Activated CD8-positive, alpha-beta memory T cell treated with anti-CD3 and anti-CD28 coated beads for 4 hours (primary cell): ENCODE measurements at places on chromosomes 5 and 9.

DNA sequence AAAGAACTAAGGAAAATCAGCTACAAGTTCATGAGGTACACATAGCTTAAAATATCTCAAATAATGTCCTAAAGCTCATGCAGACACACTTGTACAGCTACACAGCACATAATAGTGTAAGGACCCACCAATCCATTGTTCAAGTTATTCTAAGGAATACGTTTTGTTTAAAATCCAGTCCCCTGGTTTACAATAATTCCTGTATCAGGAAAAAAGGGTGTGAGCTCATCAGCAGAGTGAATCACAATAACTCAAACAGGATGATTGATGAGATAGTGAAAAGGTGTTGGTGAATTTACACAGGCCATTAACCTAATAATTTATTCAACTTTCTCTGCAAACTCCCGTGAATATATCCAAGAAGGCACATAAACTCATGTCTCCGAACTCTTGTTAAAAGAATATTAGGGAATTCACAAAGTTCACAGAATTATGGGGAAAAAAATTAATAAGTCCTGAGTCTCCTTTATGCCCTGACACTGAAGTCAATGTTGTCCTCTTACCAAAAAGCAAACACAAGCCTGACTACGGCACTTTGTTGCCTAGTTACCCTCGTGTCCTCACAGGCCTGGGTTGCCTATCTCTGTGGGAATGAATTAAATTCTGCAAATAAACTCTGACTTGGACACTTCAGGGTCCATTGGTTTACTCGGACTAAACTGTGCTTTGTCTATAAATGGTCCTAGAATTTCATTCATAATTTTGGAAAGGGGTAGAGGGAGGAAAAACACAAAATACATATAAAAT, 142.8 kb upstream of the PDE4D start:
- no peak for DNase-seq

GRCh38 chr5:15521381-15522186, 21.6 kb downstream of the FBXL7 start:
- DNase-seq = no peak

- no peak for DNase-seq
Observed at GRCh38 chr5:175003531-175003930, 279.1 kb downstream of the MSX2 start.

GRCh38 chr9:23567516-23568165, 258.4 kb downstream of the ELAVL2 start:
- no peak for DNase-seq

DNA sequence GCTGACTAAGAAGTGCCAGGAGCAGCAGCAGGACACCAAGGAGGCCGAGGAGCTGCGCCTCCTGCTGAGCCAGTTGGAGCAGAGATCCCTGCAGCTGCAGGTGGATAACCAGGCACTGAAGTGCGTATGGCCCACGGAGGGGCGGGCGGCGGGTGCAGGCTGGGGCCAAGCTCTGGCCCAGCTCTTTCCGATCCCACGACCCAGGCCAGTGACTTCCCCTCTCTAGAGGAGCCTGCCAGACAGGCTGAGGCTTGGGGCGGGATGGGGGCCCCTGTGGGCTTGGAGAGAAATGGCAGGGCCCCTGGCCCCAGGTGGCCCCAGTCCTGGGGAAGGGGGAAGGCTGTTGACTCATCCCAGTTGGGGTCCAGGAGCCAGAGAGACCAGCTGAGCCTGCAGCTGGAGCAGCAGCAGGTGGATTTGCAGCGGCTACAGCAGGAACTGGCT, 3.6 kb downstream of the PTRH1 start:
- DNase-seq = no peak

- DNase-seq = no peak
Observed at GRCh38 chr5:170619869-170620268, 116.0 kb downstream of the KCNIP1 start.

GRCh38 chr9:91084896-91085516, 276.7 kb downstream of the AUH start:
- DNase-seq = no peak

GRCh38 chr9:111876179-111876578, 20.4 kb upstream of the UGCG start:
- no peak for DNase-seq

DNA sequence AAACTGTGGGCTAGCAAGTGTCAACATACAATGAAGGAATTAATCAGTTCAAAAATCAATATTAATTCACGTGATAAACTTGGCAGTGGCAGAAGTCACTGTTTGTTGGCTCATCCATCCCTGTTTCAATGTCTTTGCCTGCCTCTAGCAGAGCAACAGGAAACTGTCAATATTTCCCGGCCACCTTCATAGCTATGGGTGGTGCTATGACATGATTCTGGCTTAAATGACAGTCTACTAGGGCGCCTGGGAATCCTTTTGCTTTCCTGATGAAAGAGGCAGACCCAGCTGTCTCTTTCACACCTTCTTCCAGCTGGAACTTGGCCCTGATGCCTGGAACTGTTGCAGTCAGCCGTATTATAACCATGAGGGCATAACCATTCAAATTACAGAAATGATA, 72.1 kb upstream of the DNAH5 start:
- no peak for DNase-seq

DNA sequence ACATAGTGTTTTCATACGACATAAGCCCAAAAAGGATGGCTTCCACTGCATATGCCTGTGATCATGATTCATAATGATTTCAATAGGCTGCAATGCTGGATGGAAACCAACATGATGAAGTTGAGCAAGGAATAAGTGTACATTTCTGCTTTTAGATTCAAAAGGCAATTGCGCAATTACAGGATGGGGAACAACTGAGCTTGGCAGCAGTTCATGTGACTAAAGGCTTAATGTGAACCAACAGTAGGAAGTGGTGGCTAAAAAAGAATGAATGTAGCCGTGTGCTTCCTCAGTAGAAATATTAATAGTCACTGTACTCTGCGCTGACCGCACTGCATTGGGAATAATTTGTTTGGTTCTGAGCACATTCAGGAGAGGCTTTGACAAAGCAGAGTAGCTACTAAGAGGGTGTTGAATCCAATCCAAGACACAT, 51.2 kb downstream of the SLC1A3 start:
- DNase-seq = no peak

- no peak for DNase-seq
Observed at GRCh38 chr9:4661611-4662010, 483 bp upstream of the PLPP6 start.

DNA sequence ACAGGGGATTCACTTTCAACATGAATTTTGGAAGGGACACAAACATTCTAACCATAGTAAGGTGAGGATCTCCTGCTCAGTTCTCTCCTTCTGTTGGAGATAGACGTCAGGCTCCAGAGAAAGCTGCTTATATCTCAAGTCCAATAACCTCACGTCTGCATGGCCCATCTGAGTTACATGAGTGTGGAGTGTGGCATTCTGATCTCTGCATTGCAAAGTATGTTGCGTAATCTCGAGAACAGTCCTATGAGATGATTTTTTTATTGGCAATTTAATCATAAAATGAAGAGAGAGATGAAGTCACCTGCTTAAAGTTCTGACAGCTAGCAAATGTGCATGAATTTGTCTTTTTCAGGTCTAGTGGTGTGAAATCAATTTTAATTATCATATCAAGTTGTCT, 118.8 kb downstream of the SLC12A2 start:
- DNase-seq = no peak

DNA sequence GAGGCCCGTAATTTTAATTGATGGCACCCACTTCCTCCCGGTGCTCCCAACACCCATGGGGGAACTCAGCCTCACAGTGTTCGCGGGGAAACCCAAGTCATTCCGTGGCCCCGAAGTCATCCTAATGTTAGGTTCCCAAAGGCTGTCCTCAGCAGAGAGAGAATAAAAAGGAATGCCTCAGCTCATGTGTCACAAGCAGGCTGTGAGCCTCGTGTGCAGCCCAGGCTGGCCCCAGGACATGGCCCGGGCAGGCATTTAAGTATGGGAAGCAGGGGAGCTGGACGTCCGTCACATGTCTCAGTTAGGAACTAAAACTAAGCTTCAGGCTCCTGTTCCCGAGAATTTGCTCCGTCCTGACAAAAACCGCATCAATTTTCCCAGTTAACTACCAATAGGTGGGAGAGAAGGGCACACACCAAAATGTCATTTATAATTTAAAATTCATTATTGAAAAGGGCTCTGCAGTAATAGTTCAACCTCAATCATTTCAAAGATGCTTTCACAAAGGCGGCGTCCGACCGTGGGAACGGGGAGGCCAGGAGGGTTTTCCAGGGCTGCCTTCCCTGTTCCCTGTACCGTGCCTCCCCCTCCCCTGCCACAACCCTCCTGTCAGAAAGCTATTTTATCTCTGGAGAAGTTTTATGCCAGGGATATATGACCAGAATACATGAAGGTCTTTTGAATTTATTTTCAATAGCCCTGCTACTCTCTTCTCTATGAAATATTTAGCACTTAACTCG, 137.3 kb downstream of the FSTL4 start:
- no peak for DNase-seq

DNA sequence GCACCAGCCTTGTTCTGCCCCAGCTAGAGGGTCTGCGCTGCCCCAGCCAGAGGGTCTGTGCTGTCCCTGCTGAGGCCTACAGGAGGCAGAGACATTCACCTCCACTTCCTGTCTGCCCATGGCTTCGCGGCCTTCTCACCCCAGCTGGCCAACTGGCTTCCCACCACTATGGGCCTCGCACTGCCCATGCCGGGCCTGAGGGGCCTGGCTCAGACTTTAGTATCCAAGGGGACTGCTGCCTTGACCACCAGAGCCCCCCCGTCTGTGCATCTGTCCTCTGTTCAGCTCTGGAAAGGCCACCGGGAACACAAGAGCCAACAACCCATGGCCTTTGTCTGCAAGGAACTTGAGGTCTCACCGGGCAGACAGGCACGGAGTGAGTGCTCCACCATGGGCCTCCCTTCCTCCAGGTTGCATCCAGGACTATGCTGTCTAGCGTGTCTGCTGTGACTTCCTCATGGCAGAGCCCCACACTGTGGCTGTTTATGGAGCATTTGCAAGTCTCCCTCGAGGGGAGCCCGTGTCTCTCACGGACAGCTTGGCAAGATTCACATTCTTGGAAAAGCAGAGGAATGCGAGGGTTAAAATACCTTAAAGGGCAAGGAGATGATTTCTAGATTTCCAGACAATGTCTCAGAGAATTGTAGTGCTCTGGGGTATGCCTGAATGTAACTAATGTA, 1.7 kb downstream of the DCANP1 start:
- DNase-seq = no peak

GRCh38 chr9:33843312-33843961, 26.5 kb downstream of the UBE2R2 start:
- no peak for DNase-seq

DNA sequence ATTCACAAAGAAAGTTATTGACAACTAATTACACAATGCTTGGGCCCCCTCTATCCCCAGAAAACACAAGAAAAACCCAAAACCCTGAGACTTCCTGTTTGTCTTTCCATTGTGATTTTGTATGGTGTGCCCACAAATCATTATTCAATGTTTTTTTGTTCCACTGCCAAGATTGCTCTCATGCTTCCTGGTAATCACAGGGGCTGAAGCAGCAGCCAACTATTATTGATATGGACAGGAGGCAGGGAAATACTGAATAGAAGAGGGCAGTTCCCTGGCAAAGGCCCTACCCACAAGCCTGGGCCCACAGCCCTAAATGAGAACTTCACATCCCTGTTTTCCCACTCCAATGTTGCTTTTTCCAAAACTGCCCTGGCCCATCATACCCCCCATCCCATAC, 21.5 kb upstream of the RFK start:
- DNase-seq = no peak

DNA sequence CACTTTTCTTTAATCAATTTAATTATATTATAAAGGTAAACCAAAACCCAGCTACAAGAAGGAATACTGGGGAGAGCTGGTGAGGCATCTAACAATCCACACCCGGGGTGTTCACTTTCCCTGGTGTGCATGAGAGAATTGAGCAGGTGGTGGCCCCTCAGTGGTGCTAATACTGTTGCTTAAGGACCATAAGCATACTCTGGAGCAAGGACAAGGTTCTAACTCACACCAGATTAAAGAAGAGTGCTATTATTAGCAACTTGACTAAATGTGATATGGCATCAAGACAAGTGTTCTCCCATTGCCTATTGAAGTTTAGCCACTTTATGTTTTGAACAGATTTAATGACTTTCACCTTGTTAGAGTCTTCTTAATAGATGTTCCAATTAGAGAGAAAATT, 8.8 kb downstream of the RGS7BP start:
- no peak for DNase-seq

DNA sequence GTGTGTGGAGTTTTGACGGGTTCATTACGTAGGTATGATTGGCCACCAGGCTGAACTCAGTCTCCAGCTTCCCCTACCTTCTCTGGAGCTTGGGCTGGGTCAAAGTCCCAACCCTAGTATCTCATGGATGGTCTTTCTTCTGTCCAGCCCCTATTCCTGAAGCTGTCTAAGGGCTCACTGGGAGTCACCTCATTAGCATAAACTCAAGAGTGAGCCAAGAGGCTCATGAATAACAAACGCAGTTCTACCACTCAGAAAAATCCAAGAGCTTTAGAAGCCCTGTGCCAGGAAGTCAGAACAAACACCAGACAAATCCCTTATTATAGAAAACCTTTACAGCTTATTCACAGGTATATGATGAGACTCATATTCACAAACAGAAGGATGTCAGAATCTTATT, 180.3 kb upstream of the NFIL3 start:
- DNase-seq = no peak

DNA sequence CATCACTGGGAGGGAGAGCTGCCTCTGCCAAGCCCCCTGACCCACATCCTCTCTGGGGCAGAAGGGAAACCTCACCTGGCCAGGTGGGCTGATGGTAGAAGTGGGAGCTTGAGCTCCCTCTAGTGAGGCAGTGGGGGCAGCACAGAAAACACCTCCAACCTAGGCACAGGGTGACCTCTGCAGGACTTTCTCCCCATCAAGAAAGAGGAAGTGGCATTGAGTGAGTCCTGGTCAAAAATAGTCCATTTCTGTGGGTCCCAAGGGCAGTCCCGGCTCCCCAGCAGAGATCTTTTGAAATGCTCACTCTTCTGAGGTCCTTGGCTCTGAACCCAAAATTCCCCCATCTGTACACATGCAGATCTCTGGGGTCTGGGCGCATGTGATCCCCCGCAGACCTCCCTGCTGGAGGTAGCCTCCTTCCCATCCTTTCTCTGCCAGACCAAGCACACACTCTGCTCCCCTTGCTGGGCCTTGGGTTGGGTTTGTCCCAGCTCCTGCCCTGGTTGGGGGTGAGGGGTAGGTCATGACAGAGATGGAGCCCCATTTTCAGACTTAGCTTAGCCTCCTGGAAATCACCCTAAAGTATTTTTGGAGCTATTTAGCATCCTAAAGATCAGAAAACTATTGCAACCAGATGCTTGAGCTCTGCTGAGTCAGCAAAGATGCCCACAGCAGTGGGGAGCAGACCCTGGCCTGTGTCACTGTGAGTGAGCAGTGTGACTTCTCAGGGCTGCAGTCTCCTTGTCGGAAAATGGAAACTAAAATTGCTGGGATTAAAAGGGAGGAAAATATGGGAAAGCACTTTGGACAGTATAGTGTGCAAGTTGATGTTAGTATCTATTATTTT, 41.6 kb upstream of the LCP2 start:
- DNase-seq = peak; percentile 55

DNA sequence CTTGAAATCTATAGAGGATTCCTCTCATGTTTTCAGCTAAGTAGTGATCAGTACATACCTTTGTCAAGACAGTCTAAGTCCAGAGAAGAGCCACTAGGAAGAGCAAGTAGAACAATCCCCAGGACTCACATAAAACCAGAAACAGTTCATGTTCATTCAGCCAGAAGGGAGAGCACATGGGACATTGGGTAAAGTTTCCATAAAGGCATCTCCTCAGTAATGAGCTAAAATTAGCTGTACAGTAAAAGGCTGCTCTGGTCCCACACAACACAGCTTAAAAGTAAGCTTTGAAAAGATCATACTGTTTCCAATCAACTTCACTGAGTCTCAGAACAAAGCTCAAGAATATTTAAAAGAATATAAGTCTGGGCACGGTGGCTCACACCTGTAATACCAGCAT, 32.4 kb downstream of the HOMER1 start:
- DNase-seq = no peak

GRCh38 chr5:14166437-14166836, 23.3 kb downstream of the TRIO start:
- no peak for DNase-seq
